AG08395 (cell line): ENCODE measurements at places on chromosomes 5 and 9.

DNA sequence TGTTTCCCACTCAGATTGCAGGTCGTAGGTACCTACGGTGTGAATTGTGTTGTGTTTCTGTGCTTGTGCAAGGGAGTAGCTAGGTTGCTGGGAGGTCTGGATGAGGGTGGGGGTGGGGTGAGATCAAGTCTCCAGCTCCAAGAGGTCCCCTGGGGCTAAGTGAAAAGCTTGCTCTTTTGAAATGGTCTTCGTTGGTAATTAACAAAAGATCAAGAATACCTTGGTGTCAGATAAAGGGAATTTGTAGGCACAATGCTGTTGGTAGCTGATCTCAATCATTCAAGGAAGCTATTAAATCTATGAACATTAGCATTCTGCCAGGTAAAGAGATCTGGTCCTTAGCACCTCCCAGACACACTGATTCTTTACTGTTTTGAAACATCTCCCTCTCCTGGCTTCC is 928 bp upstream of the PCDHGC4 start:
- DNase-seq = no peak

DNA sequence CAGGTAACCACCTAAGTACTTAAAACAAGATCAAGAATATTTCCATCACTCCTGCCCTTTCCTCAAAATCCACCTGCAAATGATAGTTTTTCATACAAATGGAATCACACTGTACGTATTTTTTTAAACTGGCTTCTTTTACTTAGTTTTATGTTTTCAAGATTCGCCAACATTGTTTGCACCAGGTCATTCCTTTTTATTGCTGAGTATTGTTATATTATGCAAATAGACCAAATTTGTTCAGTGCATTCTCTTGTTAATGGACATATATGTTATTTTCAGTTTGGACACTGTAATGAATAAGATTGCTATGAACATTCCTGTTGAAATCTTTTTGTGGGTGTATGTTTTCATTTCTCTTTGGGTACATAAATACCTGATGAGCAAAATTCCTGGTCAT is 8.3 kb upstream of the ANKRD31 start:
- DNase-seq = no peak

GRCh38 chr9:8736805-8737204 is 937.2 kb upstream of the DMAC1 start:
- no peak for DNase-seq

- DNase-seq = no peak
Measured at GRCh38 chr9:116817762-116818161, 130.7 kb downstream of the TRIM32 start.

DNA sequence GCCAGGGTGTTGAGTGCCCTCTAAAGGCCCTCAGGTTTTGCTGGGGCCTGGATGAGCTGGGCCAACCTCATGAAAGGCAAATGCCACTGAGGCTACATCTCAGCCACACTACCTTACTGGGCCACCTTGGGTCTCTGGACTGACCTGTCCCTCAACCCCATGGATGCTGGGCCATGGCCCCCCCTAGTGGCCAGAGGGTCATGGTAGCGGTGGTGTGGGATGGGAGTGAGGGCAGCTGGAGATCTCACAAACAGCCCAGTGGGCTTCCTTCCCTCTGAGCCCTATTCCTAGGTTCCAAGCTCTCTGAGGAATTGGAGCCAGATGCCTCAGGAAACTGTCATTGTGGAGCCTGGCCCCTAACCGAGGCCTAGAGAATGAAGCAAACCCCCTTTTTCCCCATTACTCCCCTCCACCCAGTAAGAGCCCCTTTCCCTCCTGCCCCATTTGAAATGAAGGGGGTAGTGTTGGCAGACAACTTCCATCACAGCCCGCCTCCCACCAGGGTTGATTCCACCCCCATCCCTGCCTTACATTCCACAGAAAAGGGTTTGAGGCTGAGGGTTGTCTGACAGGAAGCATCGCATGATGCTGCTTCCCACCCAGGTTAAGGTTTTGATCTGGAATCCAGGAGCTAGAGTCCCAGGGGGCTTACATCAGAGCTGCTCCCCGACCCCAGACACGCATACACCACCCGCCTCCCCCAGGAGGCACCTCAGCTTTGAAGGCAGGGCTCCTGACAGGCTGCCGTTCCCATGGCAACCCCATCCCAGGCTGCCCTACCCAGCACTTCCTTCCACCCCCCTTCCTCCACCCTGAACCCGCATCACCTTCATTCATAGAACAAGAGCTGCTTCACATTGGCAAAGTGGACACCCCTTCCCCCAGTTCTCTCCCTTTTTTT is 63.9 kb downstream of the PCDH1 start:
- DNase-seq = peak; percentile 50

DNA sequence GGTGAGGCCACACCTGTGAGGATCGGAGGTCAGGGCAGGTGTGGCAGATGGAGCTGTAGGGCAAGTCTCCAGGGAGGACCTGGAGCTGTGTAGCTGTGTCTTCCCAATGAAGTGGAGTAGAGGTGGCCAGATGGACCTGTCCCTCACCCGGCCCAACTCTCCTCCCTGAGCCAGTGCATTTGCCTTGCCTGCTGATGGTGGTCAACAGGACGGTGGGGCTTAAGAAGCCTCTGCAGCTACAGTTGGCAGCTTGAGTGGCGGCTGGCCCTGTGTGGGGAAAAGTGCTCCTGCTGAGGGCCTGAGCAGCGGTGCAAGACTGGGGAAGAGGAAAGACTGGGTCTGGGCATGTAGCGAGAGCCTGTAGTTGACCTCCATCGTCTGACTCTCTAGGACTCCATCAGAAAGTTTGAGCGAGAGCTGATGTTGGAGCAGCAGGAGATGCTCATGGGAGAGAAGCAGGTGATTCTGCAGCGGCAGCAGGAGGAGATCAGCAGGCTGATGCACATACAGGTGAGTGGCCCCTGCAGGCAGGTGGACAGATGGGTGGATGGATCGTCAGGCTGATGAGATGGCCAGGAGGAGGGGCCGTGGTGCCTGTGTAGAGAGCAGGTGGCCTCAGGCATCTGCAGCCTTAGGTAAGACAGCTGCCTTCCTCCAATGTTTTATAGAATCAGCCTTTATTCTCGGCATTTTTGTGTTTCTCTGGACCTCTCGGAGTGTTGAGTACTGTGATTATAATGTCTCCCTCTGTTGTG is 24.9 kb downstream of the PITX1 start:
- DNase-seq = no peak

DNA sequence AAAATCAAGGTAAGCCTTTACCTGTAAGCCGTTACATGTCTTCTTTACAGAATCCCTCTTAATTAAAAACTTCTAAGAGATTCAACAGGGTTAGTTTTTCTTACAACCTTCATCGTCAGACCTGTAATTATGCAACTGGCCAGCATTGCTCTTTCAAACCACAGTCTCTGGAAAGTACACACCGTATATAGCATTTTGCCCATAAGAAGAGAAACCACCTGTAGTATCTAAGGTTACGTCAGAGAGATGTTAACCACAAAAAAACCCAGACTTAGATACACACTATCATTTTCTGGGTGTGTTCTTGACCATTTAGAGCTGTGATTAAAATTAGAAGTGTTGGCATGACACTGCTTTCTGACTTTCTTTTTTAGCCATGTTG is 140.0 kb downstream of the MUSK start:
- no peak for DNase-seq

DNA sequence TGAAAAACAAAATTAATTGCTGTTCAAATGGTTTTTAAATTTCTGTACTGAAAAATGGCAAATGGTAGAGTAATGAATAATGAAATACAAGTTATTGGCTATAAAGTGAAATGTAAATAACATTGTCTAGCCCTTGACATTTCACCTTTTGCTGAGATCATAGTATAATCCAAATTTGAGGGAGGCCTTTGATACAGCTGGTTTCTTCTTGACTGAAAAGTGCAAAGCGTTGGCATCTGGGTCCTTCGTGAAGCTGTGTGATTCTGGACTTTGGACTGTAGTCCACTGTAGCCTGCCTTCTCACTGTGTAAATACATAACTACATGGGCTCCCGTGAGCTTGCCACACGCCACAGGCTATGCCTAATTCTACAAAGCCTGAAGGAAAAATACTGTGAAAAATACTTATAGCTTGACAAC is 52.3 kb downstream of the ARHGEF28 start:
- DNase-seq = no peak

- DNase-seq = no peak
Measured at GRCh38 chr5:80341016-80341775, 21.4 kb downstream of the SPZ1 start.

GRCh38 chr5:127492854-127493738 is 24.3 kb upstream of the PRRC1 start:
- DNase-seq = peak; percentile 44

DNA sequence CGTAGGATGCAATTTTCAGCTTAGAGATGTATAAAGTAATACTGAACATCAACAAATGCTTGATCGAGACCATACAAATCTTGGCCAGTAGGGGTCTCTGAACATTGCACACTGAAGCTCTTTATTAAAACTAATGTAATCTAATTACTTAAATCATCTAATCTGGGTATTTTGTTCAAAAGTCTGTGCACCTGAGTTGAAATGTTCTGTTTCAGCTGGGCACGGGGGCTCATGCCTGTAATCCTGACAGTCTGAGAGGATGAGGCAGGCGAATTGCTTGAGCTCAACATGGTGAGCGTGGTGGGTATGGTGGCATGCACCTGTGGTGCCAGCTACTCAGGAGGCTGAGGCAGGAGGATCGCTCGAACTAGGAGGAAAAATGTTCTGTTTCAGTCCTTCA is 41.0 kb downstream of the ESM1 start:
- peak; percentile 65 for DNase-seq
